ENCODE measurements at places on chromosomes 5 and 9.

DNA sequence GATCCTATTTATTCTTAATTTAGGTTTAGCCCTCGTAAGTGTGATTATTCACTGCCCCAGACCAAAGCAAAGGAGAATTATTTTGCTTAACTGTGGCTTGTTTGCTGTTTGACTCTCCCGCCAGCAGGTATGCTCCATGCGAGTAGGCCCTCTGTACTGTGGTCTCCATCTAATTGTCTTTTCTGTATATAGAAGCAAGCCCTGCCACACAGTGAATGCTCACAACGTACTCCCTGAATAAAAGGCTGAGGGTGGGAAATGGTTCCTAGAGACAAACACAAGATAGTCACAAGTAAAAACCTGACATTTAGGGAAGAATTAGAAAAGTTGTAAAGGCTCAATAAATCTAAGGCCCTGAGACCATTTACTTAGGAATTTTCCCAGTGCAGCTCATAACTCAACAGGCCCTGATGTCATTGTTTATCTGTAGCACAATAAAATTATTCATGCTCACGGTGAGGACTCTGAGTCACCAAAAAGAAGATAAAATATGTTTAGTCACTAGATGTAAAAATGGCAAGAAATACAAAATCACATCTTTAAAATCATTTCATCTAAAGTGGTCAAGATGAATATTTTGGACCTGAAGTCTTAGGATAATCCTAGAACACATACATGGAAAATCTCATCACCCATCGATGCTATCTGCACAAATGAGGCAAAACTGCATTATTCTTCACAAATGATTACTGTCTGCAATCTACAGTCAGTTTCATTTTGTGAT, 473.2 kb downstream of the ENC1 start:
- no peak for DNase-seq

DNA sequence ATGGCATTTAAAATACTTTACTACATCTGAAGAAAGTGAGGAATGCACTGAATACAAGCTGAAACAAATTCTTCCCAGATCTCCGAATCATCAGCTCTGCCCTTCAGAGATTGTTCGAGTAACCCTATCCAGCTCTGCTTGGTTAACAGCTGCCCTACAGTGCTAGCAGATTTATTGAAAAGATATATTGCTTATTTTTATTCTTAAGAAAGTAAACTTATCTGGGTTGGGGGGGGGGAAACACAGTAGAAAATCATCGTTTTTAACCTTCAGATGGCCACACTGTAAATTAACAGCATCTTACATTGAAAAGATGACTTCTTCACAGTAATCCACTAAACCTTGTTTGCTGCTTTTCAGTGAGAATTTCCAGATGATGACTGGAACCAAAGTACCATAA, 210.8 kb downstream of the NFIB start:
- no peak for DNase-seq

- peak; percentile 52 for DNase-seq
Measured at GRCh38 chr9:126326228-126327005, at the start of gene MVB12B. TSS of gene MVB12B (plus strand) at chr9:126326829. CDS start at chr9:126326930, 101 bp downstream.

DNA sequence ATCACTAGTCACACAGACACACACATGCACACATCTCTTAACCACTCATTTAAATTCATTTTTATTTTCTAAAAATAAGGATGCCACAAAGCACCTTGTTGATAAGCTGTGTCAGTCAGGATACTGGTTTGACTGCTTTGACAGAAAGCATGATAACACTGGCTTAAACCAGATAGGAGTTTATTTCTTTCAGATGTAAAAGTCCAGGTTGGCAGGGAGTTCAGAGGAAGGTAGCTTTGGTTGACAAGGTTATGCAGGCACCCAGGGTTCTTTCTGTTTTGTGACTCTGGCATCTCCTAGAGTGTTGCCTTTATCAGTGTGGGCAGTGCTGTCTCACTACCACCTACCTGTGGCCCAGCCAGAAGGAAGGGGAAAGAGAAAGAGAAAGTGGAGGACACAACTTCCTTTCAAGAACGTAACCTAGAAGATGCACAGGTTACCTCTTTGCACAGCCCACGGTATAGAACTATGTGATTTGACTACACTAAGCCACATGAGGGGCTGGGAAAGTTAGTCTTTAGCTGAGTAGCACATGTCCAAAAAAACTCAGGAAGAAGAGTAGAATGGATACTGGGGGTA, 334.7 kb downstream of the OSTF1 start:
- DNase-seq, result no peak

GRCh38 chr9:137200311-137201204, at the start of gene TPRN:
TSS of gene TPRN (minus strand) at chr9:137200741. CDS start at chr9:137200711, 30 bp downstream.
- DNase-seq, result peak; percentile 100

DNA sequence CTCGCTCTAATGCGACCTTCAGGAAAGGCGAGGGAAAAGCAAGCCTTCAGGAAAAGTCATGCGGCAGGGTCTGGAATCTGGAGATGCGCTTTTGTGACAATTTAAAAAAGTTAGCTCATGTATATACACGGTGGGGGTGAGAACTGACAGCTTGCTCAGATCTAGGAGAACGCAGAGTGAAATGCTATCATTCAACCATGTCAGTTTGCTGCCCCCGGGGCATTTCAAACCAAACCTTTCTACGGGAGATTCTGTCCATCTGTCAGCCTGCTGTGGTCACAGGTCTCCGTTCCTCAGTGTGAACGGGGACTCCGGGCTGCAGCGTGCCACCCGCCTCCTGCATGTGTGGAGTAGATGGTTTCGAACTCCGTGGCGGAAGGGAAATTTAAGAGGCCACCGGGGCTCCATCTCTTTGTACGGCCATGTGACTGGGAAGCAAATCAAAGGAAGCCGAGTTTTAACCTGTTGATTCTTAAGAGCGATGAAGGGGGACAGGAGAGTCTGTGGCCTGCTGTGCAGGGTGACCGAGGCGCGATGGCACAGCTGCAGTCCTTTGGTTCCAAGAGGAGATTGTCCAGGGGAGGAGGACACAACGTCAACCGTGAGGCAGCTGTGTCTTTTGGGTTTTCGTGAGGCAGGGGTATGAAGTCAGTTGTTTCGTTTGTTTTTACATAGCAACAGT, 45.9 kb downstream of the OTULIN start:
- no peak for DNase-seq

GRCh38 chr5:141478321-141478945, 2.7 kb downstream of the PCDHGC3 start:
- DNase-seq, result peak; percentile 89

DNA sequence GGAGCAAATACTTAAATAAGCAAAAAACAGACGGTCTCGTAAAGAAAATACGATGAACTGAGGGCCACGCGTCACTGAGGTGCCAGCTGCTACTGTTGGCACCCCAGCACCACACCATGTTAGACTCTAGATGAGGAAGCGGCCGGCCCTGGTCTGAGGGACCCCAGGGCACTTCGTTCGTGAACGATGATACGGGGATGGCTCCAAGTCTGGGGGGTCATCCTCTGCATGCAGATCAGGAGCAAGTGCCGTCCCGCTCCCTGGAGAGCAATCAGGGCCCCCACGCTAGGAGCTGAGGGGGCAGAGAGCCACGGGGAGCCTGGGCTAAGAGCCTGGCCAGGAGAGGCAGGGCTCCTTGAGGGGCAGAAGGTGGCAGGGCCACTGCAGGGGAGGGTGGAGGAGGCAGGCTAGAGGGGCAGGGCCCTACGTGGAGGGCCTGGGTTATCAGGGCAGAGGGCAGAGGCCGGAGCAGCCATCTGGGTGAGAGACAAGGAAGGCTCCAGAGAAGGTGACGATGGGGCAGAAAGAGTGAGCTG, 24.1 kb downstream of the SARDH start:
- no peak for DNase-seq

- no peak for DNase-seq
Measured at GRCh38 chr5:151718646-151719045, 31.9 kb upstream of the SPARC start.

DNA sequence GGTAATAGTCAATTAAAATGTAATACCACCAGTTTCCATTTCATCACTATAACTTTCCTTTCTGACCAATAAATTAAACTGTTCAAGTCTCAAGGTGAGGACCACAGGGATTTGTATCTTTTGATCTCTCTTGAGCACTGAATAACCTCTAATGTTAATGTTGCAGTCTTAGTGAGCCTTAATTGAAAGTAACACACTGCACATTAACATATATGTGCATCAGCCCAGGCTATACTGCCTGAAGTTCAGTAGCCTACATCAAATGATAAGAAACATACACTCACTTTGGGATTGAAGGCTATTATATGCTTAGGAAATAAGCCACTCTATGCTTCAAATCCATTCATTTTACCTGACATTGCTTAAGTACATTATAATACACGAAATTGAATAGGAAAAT, 311.0 kb upstream of the DAP start:
- DNase-seq, result no peak

DNA sequence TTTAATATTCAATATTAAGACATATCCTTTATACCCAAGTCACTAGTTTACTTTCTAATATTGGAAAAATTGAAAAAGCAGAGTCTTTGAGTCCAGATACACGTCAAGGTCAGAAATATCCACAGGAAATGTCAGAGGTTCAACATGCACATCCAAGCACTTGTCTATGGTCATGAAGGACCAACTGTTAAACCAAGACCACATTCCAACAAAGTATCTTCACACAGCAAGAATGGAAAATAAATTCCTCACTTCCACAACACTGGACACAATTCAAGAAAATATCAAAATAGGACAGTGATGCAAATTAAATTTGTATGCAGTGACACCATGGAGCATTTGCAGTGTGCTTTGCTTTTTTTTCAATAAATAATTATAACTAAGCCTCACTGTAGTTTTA, 142.5 kb downstream of the GABRB2 start:
- no peak for DNase-seq
